ENCODE measurements at places on chromosomes 2 and 18.
A peak's percentile ranks its signal among the peaks of the same experiment; 100 is the strongest.

DNA sequence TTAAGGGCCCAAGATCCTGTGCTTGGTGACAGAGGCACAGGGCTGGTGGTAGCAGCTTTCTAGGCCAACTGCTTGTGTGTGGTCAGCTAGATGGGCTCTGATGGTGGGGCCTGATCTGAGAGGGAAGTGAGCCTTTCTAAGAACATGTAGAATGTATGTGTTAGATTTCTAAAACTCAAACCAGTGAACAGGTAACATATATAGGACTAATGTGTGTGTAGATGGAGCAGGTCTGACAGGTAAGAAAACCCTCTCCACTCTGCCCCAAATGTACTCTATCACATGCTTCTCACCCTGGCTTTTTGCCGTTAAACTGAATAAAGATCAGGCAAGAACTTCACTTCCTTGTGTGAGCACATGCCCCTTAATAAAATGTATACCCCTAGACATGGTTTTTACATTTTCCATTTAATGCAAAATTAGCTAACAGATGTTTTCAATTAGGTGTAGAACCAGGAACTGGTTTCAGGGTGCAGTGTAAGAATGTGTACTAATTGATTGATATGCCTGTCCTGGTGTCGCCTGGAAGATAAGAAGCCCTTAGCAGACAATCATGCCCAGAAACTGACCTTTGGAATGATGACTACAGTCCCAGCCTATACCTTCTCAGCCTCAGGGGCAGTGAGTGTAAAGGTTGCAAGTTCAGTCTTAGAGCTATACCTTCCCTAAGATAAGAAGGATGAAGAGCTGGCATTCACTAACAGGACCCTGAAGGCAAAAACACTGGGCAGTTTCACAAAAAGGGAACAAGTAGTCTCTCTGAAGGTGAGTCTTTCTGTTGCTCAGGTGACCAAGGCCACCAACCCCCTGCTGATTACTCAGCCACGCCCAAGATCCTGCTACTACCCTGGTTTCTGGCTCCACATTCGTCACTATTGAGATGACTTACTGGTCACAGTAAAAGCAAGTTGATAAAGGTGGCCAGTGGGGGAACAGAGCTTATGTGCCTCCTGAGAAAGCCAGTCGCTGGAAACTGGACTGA is 71.2 kb downstream of the SPATS2L start:
- no peak for DNase-seq

DNA sequence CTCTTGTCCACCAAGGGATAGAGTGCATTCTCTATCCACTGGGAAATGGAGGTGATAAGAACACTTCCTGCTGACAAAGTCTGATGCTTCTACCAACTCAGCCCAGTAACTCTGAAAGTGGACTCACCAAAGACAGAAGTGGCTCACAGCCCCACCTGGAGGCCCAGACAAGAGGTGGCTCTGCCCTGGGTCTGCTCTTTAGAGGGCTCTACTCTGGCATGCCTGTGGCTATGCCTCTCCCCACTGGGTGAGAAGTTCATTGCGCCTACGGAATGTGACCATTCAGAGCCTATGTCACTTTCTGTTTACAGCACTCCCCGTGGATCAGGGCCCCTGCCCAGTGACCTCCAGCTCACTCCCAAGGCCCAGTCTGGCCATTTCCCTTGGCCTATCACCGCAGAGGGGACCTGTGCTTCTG is 13.5 kb upstream of the XDH start:
- DNase-seq, result peak; percentile 11

GRCh38 chr2:47479863-47480262 is 76.9 kb downstream of the MSH2 start:
- no peak for DNase-seq

- DNase-seq, result no peak
Observed at GRCh38 chr2:62266433-62267038, 70.6 kb downstream of the B3GNT2 start.

DNA sequence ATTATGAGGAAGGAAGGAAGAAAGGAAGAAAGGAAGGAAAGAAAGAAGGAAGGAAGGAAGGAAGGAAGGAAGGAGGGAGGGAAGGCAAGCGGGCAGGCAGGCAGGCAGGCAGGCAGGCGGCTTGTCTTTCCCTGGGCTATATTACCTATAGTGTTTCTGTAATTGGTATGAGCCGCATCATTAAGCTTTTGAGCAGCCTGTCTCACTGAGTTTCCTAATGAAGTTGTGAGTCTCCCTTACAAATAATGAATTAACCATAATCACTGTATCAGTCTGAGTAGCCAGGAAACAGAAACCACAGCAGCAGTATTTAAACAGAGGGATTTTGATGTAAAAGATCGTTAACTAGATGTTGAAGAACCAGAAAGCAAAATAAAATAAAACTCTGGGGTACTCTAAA is 11.8 kb upstream of the SULT1C3 start:
- DNase-seq, result no peak

DNA sequence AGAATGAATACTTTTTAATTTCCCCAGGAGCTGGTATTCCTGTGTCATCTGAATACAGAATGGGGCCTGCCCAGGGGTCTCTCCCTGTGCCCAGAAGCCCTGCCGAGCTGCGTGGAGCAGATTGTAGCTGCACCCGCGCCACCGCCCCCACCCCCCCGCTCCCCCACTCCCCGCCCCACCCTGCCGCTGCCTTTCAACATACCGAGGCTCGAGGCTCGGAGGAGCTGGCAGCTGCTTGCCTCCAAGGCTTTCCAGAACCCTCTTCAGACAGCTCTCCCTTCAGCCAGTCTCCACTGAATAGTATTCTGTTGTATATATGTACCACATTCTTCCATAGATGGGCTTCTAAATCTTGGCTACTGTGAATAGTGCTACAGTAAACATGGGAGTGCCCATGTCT is 150.7 kb downstream of the TSN start:
- DNase-seq, result no peak

- DNase-seq, result no peak
Observed at GRCh38 chr2:29016504-29016903, 35.4 kb downstream of the TOGARAM2 start.

- no peak for DNase-seq
Observed at GRCh38 chr2:233844064-233844807, 10.1 kb downstream of the HJURP start.

DNA sequence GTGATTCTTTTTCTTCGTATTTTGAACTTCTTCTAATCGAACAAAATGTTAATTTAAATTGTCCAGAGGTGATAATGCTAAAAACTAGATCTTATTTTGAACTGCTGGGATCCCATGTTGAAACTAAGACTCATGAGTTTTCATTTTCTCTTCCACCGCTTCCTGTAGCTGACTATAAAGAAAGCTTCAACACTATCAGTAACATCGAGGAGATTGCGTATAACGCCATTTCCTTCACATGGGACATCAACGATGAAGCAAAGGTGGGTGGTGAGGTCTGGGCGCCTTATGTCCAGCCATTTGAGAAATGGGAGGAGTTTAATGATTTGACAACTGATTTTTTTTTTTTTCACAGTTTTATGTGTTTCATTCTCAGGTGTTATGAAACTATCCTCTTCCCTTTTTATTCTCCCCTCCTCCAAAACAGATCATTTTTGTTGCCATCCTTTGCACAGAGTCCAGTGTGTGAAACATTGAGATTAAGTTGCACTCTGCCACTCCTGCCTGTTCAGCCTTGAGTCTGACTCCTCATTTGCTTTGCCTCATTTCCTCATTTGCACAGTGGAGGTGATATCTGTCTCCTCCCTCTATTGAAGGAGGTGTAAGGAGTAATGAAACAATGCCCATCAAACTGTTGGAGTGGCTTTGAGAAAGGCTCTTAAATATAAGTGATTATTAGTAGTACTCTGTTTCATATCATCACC is 13.8 kb downstream of the GRHL1 start:
- DNase-seq, result peak; percentile 81

- DNase-seq, result no peak
Observed at GRCh38 chr2:60407398-60407797, 146.1 kb downstream of the BCL11A start.

DNA sequence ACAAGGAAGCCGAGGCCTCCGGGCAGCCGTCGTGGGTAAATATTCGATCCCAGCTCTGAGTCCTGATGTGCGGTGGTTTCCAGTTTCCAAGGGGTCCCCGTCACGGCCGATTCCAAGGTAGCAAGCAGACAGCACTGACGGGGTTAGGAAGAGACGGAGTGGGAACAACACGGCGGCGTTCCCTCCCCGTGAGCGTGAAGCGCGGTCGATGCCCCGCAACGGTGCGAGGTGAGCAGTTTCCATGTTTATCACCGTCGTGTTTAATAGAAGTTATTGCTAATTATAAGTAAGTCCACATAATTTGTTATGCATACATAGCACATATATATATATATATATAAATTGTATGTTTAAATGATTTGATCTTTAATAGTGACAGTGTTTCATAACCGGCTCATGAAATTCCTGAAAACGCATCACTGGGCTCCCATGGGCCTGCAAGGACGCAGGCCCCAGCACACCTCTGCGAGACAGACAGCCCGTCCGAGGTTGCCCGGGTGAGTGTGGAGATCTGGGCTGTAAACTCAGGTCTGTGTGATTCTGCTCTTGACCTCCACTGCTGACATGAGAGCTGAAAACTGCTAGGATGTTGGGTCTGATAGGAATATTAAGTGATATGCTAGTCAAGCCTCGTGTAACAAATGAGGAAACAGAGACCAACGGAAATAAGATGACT is 243.5 kb upstream of the SALL3 start:
- DNase-seq, result no peak

- no peak for DNase-seq
Observed at GRCh38 chr2:64362562-64363026, 91.4 kb upstream of the LGALSL start.

DNA sequence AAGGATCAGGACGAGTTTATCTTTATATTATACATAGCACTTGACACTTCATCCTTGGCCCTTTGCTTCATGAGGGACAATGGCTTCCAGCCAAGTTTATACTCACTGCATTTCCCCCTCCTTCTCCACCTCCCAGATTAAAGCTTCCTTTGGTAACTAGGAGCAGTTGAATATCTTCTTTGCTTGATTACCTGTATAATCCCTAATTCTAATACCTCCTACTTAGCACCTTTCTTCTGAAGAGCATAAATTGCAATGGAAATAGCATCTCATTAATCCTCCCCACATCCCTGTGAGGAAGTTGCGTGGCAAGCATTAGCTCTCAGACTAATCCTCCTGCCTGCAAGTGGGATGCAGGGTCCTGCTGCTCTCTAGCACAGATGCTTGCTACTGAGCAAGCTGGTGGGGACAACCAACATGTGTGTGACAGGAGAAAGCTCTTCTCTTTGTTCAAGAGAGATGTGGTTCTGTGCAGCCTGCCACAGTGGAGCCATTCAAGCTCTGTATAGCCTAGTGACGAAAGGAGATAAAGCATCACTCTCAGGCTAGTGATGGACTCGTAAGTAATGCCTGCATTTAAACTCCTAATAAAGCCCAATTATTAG is 19.1 kb downstream of the KLHL14 start:
- DNase-seq, result no peak

GRCh38 chr2:133248264-133248663 is 320.0 kb downstream of the NCKAP5 start:
- DNase-seq, result no peak

- DNase-seq, result no peak
Observed at GRCh38 chr18:3511980-3512379, 62.0 kb downstream of the TGIF1 start.

- no peak for DNase-seq
Observed at GRCh38 chr2:105750735-105751134, 6.0 kb downstream of the NCK2 start.

DNA sequence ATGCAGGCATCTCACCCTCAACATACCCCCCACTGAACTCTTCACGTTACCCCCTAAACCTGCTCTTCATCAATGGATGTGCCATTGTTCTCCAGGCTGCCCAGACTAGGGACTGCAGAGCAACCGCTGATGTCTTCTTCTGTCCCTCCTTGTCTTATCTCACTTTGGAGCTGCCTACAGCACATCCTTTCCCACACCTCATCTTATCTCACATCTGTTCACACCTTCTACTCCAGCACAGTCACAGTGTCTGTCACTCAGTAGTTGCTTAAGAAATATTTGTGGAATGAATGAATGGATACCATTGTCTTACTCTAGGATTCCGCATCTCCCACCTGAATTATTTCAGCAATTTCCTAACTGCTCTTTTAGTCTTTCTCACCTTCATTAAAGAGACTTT is 144.5 kb downstream of the ANTXR1 start:
- DNase-seq, result no peak

DNA sequence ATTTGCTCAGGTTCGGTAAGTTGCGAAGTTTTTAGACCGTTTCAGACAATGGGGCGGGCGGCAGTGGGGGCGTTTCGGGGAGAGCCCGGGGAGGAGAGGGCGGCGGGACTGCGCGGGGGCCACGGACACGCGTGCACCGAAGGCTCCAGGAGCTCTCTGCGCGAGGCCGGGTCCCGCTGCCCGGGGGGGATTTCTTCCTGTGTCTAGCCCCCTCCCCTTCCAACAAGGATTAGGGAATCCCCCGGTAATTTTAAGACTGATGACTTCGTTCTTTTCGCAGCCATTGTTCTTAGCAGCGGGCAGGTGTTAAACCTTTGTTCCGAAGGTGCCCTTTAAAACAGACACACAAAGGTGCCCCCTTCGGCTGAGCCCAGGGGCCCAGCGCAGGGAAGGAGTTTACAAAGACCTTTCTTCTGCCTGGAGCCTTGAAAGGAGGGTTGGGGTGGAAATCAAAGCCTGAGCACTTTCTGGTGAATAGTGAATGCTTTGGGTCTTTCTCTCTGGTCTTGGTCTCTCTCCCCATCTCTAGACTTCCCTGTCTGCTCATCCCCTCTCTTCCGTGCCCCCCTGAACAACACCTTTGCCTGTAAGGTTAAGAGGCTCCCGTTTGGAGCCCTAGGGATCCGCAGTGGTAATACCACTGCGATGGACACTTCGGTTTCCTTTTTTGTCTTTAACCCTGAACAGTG is 2.1 kb downstream of the TRIB2 start:
- DNase-seq, result no peak

DNA sequence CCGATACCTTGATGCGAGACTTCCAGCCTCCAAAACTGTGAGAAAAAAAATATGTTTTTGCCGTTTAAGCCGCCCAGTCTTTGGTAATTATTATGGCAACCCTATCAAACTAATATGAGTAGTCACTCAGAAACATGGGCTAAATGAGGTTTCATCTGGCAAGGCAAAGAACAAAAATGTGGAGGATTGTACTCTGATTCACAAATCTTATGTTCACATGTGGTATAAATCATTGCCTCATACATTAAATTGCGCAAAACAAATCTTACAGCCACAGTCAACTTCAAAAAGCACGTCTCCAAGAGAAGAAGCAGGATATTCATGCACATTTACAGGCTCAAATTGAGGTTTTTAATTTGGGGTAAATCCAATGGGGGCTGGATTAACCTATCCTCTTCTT is 1435.4 kb upstream of the LRRTM1 start:
- no peak for DNase-seq
